Stimulated activated CD8-positive, alpha-beta memory T cell treated with anti-CD3 and anti-CD28 coated beads, Interleukin-4, amount 100 ng/mL, for 1 hour (primary cell): ENCODE measurements at places on chromosomes 4 and X.

DNA sequence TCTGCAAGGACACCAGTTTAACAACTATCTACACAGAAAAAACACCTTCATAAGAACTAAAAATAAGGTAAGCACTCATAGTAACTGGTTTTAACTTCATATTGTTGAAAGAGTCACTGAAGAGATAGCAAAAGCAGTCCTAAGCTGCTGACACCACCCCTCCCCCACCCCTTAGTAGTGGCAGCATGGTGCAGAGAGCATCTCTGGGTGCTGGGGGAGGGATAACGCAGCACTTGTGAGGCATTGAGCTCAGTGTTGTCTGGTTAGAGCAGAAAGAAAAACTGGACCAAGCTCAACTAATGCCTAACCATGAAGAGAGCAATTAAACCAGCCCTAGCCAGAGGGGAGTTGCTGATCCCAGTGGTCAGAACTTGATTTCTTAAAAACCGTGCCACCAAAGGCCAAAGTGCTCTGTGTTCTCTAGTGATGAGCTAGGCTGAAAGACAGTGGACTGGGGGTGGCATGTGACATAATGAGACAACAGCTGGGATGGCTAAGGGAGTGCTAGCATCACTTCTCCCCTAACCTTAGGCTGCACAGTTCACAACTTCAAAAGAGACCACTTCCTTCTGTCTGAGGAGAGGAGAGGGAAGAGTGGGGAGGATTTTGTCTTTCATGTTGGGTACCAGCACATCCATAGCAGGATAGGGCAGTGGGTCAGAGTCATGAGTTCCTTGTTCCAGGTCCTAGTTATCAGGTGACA lies 669.3 kb downstream of the PDHA2 start:
- DNase-seq: no peak

- DNase-seq: no peak
Measured at GRCh38 chr4:90602726-90603125, 475.5 kb downstream of the CCSER1 start.

DNA sequence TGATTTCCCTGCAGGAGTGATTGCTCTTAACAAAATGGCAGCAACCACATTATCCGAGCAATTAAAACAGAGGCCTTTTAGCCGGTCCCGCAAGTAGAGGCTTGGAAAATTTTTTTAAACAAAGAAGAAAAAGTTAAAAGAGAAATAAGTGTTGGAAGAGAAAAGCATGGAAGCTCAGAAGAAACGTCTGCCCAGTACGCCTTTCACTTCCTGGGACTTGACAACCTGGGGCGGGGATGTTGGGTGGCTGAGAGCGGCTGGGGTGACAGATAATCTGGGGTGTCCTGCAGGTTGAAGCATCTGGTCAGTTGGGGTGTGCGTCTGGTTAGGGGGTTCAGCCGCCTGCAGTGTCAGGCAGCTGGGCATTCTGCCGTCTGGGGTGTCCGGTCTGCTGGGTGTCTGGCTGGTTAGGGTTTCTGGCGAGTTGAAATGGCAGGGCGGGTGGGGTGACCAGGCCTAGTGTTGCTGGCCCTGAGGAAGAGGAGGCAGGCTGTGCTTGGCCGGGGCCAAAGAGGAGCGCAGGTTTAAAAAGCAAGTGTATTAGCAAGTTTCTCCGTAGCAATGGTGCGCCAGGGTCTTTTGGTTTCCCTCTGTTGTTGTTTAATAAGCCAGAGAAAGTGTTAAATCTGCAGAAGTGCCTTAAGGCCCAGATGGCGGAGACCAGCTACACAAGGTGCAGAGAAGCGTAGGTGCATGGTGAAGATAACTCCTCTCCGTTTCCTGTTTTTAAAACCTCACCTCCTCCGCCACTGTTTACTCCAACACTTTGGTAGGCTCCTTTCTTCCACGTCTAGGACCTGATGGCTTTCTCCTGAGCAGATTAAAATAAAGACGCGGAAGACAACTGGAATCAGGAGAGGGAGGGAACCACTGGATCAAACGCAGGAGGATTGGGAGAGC lies 5.6 kb downstream of the HAND2 start:
- DNase-seq: no peak

DNA sequence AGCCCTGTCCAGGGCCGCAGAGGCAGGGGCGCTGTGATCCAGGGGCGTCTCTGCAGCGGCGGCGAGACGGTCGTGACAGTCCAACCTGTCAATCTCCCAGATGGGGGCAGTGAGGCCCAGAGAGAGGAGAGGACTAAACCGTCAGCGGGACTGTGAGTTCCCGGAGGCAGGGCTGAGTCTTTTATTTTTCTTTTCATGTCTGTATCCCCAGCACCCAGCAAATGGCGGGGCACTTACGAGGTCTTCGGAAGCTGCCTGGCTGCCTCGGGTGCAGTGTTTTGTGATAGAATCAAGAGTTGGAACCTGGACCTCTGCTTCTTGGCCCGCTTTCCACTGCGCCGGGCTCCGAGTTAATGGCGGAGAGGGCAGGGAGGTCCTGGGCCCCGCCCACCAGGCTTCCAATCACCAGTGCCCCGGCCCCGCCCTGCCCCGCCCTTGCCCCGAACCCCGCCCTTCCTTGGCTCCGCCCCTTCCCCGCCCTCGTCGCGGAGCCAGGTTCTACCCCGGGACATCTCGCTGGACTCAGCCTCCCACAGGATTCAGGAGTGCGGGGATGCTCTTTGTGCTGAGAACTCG lies 35.3 kb upstream of the GRPEL1 start:
- DNase-seq: peak; percentile 61

GRCh38 chr4:185004562-185005218 lies 13.6 kb upstream of the HELT start:
- no peak for DNase-seq

GRCh38 chr4:128782875-128783614 lies 26.5 kb upstream of the JADE1 start:
- no peak for DNase-seq

DNA sequence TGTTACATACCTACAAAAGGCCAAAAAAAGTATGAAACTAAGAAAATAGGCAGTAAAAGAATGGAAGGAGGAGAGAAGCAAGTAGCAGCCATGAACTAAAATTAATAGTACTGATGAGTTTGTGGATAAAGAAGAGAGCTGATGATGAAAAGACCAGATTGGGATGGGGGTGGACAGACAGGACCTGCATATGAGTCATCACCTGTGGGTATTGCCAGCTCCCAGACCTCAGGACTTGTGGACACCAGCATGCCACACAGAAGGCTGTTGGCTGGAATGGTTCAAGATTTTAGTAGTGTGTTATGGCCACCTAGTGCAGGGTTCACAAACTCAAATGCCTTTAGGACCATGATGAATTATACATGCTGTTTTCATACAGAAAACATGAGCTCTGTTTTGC lies 58.9 kb downstream of the ARX start:
- no peak for DNase-seq

GRCh38 chr4:15934259-15934658 lies 4.3 kb downstream of the FGFBP1 start:
- no peak for DNase-seq

DNA sequence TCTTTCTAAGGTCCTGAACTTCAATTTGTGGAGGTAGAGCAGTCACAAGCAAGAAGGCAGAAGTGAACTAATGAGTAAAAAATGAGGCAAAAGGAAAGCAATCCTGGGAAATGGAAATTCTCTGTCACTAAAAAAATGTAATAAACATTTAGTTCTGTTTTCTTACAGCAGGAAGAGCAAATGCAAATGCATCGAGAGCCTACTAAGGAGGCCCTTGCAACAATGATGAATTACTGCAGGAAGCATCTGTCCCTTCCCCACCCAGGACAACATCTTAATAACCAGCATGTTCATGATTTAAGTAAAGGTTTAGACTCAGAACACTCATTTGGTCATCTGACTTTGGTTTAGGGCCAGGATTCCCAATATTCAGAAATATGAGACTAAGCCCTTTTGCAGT lies 341.4 kb upstream of the NOCT start:
- no peak for DNase-seq

DNA sequence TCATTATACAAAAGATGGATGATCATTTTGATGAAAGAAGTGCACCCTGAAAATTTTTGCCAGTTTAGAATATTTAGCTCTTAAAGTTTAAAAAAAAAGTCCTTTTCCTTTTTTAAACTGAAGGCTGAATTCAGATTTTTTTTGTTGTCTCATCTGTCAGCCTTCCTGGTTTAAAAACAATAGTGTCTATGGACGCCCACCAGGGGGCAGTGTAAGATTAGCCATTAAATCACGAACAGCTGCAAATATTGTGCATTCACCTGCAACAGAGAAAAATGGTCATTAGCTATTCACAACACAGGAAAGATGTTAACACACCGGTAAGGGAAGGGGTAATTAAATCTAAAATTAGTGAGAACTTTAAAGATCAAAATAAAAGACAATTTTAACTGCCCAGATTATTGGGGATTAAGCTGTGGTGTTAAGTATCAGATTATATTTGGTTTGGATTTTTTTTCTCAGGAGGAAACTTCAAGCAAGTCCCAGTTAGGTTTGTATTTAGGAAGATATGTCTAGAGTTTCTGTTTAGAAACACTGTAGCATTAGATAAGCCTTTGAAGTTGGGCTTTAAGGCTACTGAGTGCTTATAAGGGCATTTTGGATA lies 4.4 kb upstream of the CXorf38 start:
- DNase-seq: peak; percentile 64

DNA sequence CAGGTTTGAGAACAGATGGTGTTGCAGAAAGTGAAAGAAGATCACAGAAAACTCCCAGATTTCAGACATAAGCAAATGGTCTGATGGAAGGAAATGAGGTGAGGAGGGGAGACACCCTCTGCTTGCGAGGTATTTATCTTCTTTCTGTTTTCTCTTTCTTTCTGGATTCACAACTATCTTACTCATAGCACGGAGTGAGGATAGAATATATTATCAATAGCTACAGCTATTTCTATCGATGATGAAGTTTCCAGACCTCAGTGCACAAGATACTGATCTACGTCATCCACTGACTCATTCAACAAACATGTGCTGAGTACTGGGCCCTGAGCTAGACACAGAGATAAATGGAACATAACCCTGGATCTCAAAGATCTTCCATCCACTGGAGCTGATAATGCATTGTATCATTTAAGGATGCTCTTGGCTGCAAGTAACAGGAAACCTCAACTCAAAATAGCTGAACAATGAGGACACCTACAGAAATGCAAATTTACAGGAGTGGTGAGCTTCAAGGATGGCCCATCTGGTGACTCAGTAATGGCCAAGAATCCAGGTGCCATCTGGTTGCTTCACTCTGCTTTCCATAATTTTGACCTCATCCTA lies 21.2 kb downstream of the SLC2A9 start:
- no peak for DNase-seq

DNA sequence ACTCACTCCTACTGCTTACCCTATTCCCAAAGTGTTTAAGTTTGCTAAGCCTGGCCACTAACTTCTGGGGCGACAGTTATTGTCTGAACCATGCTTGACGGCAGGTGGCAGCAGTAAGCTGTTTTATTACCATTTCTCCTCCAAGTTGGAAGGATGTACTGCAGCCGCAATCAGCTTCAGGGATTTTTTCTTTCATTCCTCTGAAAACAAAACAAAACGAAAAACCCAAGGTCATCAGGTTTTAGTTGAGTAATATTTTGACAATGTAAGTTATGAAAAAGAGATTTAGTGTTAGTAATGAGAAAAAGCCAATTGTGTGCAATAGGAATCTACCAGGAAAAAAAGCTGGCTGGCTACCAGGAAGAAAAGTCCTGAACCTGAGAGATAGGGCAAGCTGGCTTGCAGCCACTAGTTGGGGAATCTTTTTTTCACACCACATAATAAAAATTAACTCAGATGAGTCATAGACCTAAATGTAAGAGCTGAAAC lies 13.2 kb upstream of the RAB9B start:
- DNase-seq: no peak

DNA sequence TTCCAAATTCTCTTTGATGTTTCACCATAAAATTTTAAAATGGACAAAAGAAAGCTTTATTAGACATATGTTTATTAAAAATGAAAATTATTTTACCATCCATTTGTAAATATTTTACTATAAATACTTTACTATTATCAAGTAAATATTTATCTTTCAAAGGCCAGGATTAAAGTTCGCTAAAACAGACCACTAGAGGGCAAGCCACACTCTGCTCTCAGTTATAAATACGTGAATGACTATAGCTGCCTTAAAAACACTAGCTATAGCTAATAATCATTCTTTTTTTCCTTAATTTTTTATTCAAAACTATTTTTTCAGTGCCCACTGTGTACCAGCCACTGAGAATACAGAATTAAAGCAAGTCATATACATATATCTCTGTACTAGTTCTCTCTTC lies 38.6 kb downstream of the UNC5C start:
- no peak for DNase-seq

- DNase-seq: no peak
Measured at GRCh38 chr4:67879486-67879885, 4.3 kb downstream of the TMPRSS11D start.

GRCh38 chr4:140901736-140902336 lies 145.7 kb upstream of the TBC1D9 start:
- DNase-seq: no peak

GRCh38 chr4:177376024-177376423 lies 66.2 kb downstream of the AGA start:
- no peak for DNase-seq

DNA sequence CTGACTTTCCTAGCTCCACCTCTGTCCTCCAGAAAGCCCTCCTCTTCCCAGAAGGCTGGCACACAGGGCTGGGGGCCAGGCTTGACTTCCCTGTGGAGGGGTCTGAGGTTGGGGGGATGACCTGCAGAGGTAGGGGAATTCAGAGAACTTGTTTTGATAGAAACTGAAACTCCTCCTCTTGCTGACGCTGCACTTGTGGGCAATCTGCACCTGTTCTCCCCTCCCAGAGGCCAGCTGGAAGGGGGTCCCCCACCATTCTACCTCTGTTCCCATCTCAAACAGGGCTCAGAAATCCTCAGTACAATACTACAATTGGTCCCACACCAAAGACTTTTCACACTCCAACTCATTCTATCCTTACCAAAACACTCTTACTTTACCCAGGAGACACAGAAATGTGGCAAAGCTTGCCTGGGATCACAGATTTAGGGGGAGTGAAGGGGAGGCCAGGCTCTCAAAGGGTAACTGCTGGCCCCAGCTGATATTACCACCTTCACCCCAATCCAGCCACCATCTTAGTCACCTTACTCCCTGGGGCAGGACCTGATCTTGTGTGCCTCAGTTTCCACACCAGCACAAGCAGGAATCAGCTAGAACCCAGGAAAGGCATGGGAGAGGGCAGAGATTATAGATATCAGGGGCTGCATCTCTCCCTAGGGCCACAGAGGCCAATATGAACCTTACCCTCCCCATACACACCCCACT lies 18.5 kb downstream of the OTUD5 start:
- DNase-seq: no peak

- DNase-seq: no peak
Measured at GRCh38 chr4:38469410-38469809, 194.6 kb upstream of the KLF3 start.

GRCh38 chrX:24920769-24921168 lies 95.0 kb downstream of the ARX start:
- DNase-seq: no peak

DNA sequence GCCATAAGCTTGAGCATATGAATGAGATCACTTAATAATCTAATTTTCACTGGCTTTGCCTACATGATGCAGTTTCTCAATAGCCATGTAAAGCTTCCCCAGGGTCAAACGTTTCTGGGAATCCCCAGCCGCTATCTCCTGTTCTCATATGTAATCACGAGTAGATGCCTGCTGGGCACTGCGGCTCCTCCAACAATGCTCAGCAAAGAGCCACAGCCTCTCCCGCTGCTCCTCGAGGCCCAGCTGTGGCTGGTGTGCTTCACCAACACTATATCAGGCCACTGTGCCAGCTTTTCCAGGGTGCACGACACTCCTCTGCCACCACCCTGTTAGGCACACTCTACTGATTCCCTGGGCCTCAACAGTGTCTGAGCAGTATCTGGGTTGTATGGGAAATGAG lies 78.3 kb upstream of the RASGEF1B start:
- no peak for DNase-seq
